ENCODE measurements at places on chromosomes 5 and 9.
A peak's percentile ranks its signal among the peaks of the same experiment; 100 is the strongest.

DNA sequence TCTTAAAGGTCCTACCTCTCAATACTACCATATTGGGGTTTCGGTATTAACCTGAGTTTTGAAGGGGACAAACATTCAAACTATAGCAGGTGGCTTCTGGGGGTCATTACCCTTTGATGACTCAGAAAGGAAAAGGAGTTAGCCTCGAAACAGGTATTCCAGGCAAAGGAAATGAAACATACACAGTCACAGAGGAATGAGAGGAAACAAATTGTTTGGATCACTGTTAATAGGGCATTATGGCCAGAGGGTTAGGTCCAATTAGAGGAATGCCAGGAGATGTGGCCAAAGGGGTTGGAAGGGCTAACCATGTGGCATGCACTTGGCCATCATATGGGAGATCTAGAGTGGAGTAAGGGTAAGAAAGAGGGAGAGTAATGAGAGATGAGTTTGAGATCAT, 23.9 kb upstream of the NIM1K start:
- DNase-seq, result no peak

DNA sequence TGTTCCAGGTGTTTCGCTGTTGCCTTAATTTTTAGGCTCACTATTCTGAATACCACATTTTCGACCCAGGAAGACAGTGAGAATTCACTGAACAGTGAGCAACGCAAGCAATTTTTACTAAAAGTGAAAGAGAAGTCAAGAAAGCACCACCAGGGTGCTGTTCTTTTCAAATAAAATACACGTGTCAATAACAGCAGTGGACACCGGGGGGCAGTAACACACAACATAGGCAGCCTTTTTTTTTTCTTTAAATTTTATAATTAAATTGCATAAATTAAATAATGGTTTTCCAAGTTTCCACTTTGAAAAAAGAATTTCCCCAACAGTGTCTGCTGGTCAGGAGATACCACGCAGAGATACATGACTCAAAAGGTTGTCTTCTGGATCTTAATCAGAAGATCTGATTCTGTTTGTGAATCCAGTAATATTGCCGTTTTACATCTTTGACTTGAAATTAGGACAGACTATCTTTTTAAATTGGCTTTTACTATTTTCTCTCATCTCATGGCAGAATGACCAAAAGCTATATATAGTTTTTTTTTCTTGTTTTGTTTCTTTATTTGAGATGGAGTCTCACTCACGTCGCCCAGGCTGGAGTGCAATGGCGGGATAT, 47.1 kb upstream of the SH3GL2 start:
- peak; percentile 79 for DNase-seq

- peak; percentile 76 for DNase-seq
Observed at GRCh38 chr5:127076315-127077129, 3.2 kb upstream of the C5orf63 start.

GRCh38 chr9:91200692-91201336, 160.9 kb downstream of the AUH start:
- no peak for DNase-seq

DNA sequence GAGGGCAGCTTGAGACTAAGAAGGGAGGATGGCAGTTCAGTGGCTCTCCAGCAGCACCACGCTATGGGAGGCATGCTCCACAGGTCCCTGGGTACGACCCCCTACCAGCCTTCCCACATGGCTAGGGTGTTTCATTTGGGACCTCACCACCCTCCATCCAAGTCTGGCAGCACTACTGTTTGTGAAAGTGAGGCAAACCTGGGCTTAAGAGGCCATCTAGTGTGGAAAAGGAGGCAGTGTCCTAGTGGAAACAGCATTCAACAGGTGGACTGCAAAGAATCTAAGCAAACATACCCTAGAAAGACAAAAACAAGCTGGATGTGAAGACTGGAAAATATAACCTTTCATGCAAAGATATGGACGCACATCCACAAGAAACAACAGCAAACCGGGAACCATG, 4.8 kb upstream of the C5orf47 start:
- DNase-seq, result peak; percentile 66

- no peak for DNase-seq
Observed at GRCh38 chr9:113482341-113482740, 18.8 kb downstream of the RGS3 start.

- peak; percentile 55 for DNase-seq
Observed at GRCh38 chr5:96807075-96807654, 580 bp downstream of the ERAP1 start.

DNA sequence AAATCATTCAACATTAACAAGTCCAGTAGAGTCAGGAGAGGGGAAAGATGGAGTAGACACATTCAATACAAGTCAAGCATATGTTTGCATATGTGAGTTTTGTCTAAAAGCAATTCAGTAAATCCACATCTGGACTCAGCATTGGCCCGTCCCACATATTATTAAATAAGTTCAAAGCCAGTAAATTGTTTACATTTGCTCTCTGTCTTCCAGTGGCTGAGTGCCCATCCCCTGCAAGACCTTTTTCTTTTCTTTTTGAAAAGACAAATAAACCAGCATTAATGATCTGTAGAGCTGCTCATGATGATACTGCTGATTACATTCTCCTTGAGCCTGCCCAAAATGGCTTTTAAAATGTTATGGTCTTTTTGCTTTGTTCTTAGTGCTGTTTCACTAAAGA, 71.1 kb downstream of the TNC start:
- DNase-seq, result peak; percentile 13

- no peak for DNase-seq
Observed at GRCh38 chr9:109863961-109864360, 84.0 kb downstream of the PALM2AKAP2 start.

- DNase-seq, result no peak
Observed at GRCh38 chr5:31639481-31640411, 815 bp downstream of the PDZD2 start.

DNA sequence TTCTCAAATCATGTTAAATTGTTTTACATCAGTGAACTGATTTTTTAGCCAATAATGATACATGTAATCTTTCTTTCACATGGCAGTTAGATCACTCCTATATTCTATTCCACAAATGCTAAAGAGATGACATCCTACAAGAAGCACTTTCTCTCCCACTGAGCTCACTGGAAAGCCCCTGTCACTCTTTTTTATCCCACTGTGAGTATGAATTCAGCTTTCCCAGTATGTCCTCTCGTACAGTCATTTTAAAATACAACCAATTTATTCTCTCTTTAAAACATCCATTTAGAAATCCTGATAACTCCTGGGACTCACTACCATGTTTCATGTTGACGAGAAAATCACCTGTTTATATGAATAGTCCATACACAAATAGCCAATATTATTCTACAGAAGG, 599.9 kb downstream of the SEMA5A start:
- DNase-seq, result no peak

All from choroid plexus epithelial cell (primary cell).